Kidney epithelial cell (primary cell): ENCODE measurements at places on chromosomes 7 and 10. TPM values are rescaled to one million over a fixed set of nuclear protein-coding genes. Genes with fewer than 3 reads are reported as not detected.

- DNase-seq = no peak
These were observed 6.9 kb downstream of the TMEM236 start for GRCh38 chr10:17758896-17759295.

GRCh38 chr7:7739204-7740036 lies 21.0 kb upstream of the RPA3 start:
- DNase-seq = no peak

- no peak for DNase-seq
These were observed 56.5 kb upstream of the ORC5 start for GRCh38 chr7:104264285-104264684.

GRCh38 chr10:103720964-103721335 lies 134.4 kb downstream of the SH3PXD2A start:
- DNase-seq = no peak

STOX1 gene
- 0.21 and 0.71 TPM in 2 replicates for total RNA-seq

OR2A5 gene
- not detected in 2 replicates for total RNA-seq

ARHGAP19 gene
- total RNA-seq = 5.3 and 5.4 TPM in 2 replicates

CH25H gene
- 0.29 and 0.34 TPM in 2 replicates for total RNA-seq
